ENCODE measurements at places on chromosomes 3 and 15. TPM values are rescaled to one million over a fixed set of nuclear protein-coding genes. Genes with fewer than 3 reads are reported as not detected.

The SLC27A2 gene
- polyA plus RNA-seq, result 1.2 TPM

The HDAC11 gene
- polyA plus RNA-seq, result 0.11 TPM

The MFSD1 gene
- 41.7 TPM for polyA plus RNA-seq

The FOXP1 gene
- polyA plus RNA-seq, result not detected

The ZBED2 gene
- polyA plus RNA-seq, result not detected

The TCAIM gene
- 21.2 TPM for polyA plus RNA-seq

The VGLL3 gene
- polyA plus RNA-seq, result not detected

The GABRR3 gene
- polyA plus RNA-seq, result not detected

The SPESP1 gene
- not detected for polyA plus RNA-seq

The RPL14 gene
- 849 TPM for polyA plus RNA-seq

DNA sequence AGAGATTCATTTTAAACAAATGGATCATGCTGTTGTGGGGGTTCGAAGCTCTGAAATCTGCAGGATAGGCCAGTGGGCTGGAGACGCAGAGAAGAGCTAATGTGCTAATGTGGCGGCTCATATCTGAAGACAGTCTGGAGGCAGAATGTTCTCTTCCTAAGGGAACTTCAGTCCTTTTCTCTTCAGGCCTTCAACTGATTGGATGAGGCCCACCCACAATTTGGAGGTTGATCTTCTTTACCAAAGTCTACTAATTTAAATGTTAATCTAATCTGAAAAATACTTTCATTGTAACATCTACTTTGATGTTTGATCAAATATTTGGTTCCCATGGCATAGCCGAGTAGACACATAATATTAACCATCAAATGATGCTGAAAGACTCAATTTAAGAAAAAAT, 940.2 kb downstream of the ROBO1 start:
- no peak for DNase-seq

DNA sequence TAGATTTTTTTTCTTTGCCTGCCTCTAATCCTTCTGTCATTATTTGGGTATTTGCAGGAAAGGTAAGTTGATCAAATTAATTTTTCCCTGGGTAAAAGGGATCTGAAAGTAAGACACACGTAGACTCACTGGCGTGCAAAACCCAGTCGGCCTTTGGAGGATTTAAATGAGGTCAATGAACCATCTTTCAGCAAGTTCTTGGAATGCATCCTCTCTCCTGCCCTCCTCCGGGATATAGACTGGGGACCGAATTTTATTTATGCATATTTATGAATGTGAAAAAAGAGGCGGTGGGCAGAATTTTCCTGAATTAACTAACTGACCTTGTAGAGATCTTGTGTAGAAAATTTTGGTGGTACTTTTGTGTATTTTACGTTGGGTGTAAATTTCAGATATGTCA, 2.2 kb downstream of the CADM2 start:
- no peak for DNase-seq

DNA sequence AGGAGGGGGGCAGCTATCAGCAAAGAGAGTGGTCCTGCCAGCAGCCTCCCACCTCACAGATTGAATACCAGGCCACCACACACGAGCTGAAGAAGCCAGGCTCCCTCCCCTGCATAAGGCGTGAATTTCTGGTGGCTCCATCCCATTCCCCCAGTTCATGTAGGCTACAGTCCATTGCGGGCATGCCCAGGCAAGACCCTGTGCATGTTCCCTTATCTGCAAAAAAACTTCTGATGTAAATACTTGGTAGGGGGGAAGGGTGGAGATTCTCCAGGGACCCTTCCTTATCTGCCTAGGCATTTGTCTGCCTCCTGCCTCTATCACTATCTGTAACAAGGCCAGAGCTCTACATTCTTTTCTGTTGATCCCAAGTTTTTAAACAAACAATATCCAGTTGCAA, 27.6 kb upstream of the UBP1 start:
- DNase-seq, result no peak

GRCh38 chr3:154776549-154777225, 303.4 kb upstream of the MME start:
- no peak for DNase-seq

DNA sequence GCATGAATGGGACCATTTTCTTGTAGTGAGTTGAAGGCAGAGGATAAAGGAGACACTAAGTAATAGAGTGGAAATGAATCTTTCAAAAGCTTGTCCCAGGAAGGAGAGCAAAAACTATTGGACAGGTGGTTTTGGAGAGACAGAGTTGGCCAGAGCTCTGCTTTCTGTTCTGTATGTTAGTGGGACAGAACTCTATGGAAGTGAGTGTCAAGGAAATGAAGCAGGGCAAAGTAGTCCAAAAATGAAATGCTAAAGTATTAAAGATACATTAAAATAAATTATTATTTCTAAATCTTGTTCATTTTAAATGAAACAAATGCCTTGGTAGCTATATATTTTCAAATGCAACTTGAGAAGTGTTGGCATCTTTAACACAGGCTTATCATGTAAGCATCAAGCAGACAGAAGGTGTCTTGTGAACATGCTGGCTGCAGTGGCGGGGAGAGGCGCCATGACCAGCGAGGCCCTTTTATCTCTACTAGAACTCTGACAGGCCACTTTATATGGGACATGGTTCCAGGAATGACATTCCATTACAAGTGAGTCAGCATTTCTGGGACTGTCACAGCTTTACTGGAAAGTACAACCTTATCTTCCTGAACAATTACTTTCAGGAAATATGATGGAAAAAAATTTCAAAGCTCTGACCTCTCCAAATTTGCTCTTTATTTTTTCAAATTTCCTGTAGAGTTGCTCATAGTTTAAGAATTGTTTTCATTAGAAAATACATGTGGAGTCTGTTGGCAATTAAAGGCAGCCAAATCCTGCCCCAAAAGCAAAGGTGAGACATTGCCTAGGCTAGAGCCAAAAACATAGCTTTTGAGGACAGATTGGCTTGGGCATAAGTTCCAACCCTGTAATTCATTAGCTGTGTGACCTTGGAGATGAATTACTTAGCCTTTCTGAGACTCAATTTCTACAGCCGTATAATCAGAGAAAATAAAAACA, 106.5 kb downstream of the ECT2 start:
- DNase-seq, result no peak

DNA sequence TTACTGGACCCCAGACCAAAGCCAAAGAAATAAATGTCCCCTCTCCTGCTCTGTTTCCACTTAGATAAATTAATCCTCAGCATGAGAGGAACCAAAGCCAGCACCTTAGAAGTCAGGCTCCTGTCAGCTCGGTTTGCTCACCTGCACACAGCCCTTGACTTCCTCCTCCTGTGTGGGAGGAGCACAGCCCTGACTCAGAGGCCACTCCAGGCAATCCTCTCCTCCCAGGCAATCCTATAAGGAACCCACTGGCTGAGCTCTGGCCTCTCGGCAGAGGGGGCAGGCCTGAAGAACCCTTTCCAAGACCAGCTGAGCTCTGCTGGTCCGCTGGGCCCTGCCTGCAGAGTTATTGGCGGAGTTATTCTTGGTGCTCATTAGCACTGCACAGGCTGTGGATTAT, 30.8 kb downstream of the LIPC start:
- DNase-seq, result no peak

GRCh38 chr15:95503640-95504225, 826.8 kb upstream of the NR2F2 start:
- DNase-seq, result peak; percentile 69

GRCh38 chr3:11382146-11382745, 110.0 kb downstream of the ATG7 start:
- DNase-seq, result no peak

DNA sequence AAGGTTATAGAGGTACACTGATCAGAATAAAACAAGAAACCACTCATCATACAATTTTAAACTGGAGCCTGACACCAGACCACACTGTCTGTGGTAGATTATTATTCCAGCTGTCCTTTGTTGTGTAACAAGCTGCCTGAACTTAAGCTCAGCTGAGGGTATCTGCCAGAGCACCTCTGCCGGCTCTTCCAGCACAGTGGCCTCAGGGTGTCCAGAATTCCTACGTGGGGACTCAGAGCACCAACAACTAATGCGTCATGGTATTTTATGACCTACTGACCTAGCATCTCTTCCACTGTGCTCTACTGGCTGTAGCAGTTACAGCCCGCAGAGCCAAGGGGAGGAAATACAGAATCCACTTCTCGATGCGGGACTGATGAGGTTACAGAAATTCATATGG, 15.6 kb upstream of the RAF1 start:
- DNase-seq, result no peak

DNA sequence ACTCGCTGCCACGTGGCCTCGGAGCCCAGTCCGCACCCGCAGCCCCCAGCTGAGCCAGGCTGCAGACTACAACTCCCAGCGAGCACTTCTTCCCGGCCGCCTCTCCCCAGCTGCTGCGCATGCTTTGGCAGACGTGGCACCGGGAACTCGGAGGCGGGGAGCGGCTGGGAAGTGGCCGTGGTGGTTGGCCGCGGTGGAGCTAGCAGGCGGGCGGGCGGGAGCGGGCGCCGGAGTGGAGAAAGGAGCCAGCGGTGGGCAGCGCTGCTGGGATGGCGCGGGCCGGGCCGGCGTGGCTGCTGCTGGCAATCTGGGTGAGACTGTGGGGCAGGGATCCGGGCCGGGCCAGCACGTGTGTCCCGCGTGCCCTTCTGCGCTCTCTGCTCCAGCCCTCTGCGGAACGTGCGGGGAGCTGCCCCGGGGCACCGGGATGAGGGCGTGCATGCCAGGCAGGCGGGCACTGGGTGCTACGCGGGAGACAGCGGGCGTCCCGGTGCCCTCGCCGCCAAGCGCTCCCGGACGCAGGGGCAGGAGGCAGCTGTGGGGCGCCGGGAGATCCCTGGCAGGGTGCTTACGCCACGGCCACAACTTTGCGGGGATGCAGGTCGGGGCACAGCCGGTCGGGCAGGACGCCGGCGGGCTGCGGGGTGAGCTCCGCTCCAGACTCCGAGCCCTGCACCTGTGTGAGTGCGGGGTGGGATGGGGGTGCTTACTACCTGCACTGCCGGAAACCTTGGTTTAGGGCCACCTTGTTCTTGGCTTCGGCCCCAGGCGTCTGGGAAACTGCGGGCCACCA, at the start of gene PDIA5:
PDIA5 (plus strand) TSS at position 130 of the 793 bp plus-strand sequence; CDS start at position 270, 140 bp downstream.
- peak; percentile 34 for DNase-seq

DNA sequence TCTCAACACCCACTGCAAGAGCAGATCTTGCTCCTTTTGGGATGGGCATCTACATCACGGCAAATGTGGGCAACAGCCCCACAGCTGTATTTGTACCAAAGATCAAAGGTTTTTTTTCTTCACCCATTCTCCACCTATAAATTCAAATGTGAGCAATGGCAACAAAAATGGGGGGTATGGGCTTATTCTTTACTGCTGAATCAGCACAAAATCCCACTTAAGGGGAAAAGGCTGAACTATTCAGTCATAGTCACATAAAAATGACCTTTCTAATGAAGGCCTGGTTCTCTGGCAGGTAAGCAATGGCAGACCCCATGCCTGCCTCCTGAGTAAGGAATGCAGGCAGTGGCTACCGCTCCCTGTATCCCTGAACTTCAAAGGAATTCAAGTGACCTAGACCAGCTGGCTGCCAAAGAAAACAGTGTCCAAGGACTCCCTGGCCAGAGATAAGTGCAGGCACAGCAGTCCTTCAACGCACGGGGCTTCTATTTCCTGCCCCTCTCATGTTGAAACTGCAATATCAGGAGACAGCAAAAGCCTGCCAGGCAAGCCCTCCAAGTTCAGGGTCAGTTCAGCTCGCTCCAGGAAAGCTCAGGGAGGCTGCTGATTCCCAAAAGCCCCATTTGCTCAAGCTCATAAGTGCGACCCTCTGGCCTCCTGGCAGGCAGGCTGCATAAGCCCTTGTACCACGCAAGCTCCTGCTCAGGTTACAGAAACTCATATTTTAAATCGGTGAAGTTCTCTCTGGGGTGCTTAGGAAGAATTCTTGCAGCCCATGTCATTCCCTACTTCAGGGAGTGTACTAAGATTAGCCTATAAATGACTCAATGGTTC, 134.1 kb downstream of the PDZRN3 start:
- no peak for DNase-seq

DNA sequence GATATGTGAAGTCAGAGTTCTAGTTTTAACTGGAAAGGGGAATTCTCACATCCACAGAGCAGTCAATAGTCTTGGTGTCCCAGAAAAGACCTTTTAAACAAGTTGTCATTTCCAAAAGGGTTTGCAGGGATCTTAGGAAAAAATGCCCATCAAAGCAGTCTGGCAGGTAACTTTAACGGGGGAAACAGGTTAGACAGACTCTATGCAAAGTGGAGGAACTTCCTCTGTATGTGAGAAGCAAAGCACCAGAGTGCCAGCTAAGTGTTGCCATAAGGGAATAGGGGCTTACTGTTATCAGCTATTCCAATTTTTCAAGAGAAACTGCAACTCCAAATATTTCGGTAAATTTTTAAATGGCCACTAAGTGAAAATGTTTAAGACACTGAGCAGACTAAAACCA, 307.9 kb upstream of the MDFIC2 start:
- no peak for DNase-seq

GRCh38 chr3:160331127-160331937, 67.7 kb downstream of the IFT80 start:
- DNase-seq, result no peak

DNA sequence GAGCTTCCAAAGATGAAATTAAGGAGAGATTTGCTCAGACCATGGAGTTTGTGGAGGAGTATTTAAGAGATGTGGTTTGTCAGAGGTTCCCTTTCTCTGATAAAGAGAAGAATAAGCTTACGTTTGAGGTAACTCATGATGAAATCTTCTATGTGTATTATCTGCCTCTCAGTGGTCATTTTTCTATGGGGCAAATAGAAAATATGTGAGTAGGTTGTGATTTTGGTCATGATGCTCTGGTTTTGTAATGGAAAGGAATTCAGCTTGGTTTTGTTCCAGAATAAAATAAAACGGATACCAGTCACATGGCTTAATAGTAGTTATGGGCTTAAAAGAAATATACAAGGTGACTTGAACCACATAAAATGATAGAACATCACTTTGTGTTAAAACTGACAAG, 181.1 kb downstream of the ITPR1 start:
- no peak for DNase-seq

GRCh38 chr3:37183375-37183831, 9.0 kb upstream of the LRRFIP2 start:
- DNase-seq, result no peak

- no peak for DNase-seq
Measured at GRCh38 chr15:49848807-49849206, 228.0 kb downstream of the DTWD1 start.

DNA sequence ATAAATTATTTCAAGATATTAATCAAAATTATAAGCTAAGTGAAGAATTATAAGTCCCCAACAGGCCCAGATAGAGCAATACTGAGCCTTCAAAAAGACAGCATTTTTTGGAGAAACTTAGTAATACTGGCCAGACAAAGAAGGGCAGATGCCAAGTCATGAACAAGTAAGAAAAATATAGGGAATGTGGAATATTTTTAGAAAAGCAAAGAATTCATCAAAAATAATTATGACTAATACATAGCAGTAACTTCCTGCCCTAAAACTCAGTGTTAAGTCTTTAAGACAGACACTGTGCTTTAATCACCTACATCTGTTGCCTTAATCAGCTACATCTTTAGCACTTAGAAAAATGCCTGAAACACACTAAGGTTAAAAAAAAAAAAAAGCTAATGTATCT, 31.2 kb downstream of the DPH6 start:
- DNase-seq, result no peak

DNA sequence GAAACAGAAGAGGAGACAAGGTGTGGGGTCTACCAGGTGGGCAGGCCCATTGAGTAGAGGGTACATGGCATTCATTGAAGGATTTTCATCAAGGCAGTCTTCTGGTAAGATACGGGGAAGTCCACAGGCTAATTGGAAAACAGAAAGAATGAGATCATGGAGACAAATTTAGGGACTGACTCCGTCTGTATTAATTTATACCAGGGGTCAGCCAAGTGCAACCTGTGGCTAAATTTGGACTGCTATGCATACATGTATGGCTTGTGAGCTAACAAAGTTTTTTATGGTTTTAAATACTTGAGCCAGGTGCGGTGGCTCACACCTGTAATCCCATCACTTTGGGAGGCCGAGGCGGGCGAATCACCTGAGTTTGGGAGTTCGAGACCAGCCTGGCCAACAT, 21.1 kb upstream of the SNRPN start:
- DNase-seq, result no peak
